ENCODE measurements at places on chromosomes 6 and 20. TPM values are rescaled to one million over a fixed set of nuclear protein-coding genes. Genes with fewer than 3 reads are reported as not detected.
A peak's percentile ranks its signal among the peaks of the same experiment; 100 is the strongest.

GRCh38 chr6:143457563-143458359 is 7.2 kb downstream of the PEX3 start:
- DNase-seq = no peak

DNA sequence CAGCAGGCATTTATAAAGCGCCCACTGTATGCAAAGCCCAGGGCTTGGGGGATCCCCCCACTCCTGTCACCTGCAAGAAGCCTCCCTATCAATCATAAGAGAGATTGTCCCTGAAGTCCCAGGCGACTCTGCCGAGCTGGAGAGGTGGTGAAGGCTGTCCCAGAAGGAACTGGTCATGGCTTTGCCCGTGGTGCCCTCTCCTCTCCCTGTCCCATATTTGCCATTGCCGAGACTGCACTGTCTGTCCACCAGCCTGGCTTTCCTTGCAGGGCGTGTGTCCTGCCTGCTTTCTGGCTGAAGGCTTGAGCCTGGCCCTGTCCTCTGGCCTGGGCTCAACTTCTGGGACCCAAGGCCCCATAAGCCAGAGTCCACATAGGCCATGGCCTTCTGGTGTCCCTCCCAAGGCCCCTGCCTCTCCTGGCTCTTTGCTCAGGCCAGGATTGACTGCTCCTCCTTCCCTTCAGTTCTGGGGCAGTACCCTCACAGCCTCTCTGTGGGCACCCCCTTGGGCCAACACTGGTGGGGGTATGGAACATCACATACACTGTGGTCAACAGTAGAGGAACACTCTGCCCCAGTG is 46.9 kb downstream of the CPXM1 start:
- no peak for DNase-seq

GRCh38 chr20:41329435-41330342 is 10.9 kb upstream of the LPIN3 start:
- no peak for DNase-seq

DNA sequence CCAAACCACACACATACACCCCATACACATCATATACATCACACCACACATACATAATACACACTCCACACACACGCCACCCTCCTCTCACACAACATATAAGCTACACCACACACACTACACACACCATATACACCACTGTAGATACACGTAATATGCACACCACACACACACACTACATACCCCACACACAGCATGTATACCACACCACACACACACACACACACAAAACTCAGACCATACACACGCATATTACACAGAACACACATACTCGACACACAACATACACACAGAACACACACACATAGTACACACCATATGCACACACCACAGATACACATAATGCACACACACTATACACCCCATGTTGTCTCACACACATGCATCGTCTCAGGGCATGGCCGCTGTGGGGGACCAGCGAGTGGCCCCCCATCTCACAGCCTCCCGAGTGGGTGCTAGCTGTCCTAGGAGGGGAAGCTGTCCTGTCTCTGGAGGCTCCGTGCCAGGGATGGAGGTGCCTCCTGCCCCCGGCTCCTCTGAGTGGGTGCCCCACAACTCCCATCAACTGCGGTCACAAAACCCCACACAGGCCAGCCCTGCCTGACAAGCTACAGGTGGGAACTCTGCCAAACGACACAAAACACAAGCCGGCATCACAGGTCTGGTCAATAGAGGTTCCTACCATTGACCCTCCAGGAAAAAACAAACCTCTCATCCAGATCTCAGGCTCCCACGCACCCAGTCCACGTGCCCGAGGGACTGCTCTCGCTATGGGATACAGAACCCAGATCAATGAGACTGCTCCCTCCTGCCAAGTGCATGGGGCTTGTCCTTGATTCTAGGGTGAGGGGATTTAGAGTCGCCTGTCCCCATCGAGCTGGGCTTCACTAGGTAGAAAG is 49.1 kb downstream of the DACT2 start:
- DNase-seq = no peak

DNA sequence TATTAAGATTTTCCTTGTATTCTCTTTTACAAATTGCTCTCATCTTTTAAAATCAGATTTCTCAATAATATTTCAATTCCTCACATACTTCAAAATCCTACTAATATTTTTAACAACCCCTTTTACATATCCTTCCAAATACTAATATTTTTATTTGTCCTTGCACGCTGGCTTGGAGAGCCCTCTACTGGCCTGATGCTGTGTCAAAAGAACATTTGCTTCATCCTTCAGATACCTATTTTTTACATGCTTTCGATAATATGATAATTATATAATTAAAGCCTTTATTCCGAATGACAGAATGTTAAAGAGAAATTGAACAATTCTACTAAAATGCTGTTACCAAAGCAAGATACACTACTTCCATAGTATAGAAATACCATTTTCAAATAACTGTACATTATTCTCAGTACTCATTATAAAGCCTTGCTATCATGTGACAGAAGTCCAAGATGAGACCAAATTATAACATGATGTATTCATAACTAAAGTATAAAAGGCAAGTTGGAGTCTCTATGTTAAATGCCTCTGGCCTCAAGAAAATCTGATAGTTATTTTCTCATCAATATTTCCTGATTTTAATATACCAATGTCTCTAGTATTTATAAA is 39.0 kb upstream of the PLN start:
- peak; percentile 13 for DNase-seq

DNA sequence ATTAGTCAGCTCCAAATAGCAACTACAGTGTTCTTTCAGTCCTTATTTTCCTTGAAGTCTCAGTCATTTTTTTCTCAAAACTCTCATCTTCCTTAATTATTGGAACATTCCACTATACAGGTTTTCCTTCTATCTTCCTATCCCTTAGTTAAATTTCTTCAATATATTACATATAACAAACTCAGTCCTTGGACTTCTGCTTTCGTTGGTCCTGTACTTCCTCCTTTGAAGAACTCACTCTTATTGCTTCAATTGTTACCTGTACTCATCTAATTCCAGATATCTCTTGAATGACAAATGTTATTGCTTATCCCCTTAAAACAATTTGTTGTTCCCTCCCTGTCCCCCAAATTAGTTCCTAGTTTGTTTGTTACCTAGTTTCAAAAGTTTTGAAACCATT is 67.7 kb upstream of the NOTCH4 start:
- DNase-seq = no peak

GRCh38 chr20:53574259-53574789 is 19.3 kb downstream of the ZNF217 start:
- DNase-seq = no peak

GRCh38 chr6:130834482-130835251 is 7.5 kb downstream of the SMLR1 start:
- DNase-seq = no peak

DNA sequence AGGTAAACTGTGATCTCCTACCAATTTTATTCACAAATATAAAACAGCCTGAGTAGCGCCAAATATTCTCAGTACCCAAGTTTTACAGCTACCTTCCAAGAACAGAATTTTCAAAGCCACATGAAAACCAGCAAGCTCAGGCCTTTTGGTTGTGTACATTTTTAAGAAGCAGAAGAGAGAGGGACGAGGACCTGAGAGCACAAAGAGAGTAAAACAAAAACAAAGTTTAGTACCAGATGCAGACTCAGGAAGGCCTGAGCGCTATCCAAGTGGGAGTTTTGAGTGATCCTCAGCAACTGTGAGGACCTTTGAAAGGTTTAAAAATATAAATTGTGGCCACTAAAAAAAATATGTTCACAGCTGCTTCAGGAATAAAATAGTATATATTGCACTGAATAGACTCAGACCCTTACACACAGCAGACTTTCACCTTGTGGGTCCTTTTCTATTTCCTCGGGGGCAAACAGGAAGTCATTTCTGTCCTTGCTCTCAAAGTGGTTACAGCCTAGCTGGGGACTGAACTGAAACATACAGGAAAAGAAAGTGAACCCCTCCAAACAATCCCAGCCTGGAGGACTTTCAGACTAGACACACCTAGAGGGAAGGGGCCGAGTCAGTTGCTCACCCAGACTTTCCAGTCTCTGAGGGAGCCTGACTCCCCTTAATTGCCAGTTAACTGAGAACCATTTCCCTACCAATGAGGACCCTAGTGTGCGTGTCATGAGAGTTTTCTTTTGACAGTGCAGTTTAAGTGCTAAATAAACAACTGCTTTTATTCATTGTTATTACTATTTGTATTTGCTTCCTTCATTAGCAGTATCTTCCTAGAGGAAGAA is 48.5 kb upstream of the NT5E start:
- DNase-seq = no peak

DNA sequence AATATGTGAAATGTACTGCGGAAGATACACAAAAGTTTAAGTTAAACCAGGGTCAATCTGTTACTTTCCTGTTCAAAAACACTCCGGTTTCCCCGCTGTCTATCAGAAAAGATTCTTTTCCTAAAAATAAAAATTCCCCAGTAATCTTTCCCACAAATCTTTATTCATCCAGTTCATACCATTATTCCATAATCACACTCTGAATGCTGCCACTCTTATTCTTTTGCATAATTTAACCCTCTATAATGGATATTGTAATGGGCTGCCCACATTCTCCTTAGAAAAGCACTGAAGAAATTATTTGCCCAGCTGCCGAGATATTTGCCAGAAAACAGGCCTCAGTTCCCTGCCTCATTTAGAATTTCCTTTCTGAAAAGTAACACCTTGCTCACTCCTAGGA is 68.6 kb downstream of the EPHA7 start:
- DNase-seq = no peak

DNA sequence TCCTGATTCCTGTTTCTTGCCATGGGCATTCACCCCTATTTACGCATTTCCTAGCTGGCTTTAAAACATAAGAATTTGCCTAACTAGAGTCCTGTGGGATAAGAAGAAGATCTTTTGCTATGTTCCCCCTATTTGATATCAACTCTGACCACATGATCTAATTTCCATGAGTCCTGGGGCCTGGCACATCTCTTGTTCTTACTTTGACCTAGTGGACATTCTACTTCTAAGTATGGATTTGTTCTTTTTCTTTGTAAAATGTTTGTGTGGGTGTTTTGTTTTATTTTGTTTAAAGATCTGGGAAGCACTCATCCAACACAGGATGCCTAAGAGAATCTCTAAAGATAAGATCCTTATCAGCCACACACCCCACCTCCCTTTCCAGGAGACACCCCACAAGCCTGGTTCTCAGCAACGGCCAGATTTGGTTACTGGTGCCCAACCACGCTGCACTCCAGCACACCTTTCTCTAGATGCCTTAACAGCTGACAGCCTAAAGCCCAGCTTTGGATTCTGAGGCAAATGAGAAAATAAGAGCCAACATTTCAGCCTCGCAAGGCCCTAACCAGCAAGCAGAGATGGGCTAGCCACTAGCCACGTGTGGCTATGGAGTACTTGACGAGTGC is 74.7 kb downstream of the SLC23A2 start:
- no peak for DNase-seq

GRCh38 chr20:33444797-33445560 is 1.4 kb upstream of the SNTA1 start:
- DNase-seq = no peak

DNA sequence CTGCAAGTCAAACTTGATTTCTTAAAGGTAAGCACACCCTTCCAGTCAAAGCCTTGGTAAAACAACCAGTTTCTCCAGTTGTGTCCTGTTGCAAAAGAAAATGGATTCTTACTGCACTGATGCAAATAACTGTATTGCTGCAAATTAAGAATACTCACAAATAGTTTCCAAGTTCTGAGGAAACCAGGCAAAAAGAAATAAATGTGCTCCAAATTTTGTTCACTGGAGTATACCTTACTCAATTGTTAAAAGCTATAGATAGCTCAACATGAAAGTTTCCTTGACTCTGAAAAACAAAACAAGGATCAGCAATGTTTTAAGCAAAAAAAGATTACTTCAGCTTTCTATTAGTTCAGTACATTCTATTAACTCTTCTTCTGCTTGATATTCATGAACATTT is 75.2 kb downstream of the SLC16A10 start:
- no peak for DNase-seq

DNA sequence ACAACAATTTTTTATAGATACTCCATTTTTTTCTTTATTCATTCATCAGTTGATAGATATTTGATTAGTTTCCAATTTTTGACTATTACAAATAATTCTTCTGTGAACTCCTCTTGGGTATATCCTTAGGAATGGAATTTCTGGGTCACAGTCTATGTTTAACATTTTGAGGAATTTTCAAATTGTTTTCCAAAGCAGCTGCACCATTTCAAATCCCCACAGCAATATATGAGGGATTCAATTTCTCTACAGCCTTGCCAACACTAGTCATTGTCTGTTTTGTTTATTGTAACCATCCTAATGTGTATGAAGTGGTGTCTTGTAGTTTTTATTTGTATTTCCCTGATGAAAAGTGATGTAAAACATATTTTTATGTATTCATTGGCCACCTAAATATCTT is 320.3 kb upstream of the DEFB112 start:
- DNase-seq = no peak

GRCh38 chr20:21701171-21701876 is 4.1 kb upstream of the PAX1 start:
- DNase-seq = peak; percentile 69

DNA sequence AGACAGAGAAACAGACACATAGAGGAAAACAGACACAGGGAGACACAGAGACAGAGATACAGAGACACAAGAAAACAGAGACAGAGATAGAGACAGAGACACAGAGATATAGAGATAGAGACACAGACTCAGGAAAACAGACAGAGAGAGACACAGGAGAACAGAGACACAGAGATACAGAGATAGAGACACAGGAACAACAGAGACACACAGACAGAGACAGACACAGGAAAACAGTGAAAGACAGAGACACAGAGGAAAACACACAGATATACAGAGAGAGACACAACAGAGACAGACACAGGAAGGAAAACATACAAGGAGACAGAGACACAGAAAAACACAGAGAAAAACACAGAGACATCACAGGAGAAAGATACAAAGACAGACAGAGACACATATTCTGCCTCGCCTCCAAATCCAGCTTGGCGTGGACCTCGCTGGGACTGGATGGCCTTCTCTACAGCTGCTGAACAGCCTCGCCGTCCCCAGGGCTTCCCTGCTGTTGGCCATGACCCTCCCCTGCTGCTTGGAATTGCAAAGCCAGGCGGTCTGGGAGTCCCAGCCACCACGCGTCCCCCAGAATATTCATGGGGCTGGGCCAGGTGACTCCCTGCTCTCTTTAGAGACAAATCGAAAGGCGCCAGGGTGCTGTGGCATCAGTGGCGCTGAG is 36.8 kb downstream of the NTSR1 start:
- no peak for DNase-seq

The TUBB2B gene
- 1,848 TPM for total RNA-seq

The DNAH8 gene
- total RNA-seq = 0.03 TPM

The TSPO2 gene
- not detected for total RNA-seq

The SALL4 gene
- 127 TPM for total RNA-seq

The SLC32A1 gene
- not detected for total RNA-seq

The PRKN gene
- total RNA-seq = 0.26 TPM

The SLC26A8 gene
- total RNA-seq = 0.03 TPM

The ZNF831 gene
- not detected for total RNA-seq
